ENCODE measurements at places on chromosomes 13 and 19. TPM values are rescaled to one million over a fixed set of nuclear protein-coding genes. Genes with fewer than 3 reads are reported as not detected.

GRCh38 chr13:20354722-20355121, 122.6 kb upstream of the GJB6 start:
- H3K36me3 ChIP-seq: no peaks in the 10 kb centered on the region
- H3K27me3 ChIP-seq: no peaks in the 10 kb centered on the region
- no peak overlapping the region for H3K4me3 ChIP-seq
- H3K27ac ChIP-seq: no peak overlapping the region
- H3K4me1 ChIP-seq: no peaks in the 10 kb centered on the region

- peak; percentile 96 for DNase-seq
- peaks cover 22% of the 10 kb centered on the region for H3K27me3 ChIP-seq
- no peak overlapping the region for H3K27ac ChIP-seq
- H3K4me3 ChIP-seq: peak overlapping the region; percentile 57
- no peaks in the 10 kb centered on the region for H3K4me1 ChIP-seq
- H3K36me3 ChIP-seq: no peaks in the 10 kb centered on the region
Measured at GRCh38 chr19:50835785-50836542, 2.6 kb upstream of the KLK15 start.

Gene KCNN1
- polyA plus RNA-seq: 3.6 TPM

DNA sequence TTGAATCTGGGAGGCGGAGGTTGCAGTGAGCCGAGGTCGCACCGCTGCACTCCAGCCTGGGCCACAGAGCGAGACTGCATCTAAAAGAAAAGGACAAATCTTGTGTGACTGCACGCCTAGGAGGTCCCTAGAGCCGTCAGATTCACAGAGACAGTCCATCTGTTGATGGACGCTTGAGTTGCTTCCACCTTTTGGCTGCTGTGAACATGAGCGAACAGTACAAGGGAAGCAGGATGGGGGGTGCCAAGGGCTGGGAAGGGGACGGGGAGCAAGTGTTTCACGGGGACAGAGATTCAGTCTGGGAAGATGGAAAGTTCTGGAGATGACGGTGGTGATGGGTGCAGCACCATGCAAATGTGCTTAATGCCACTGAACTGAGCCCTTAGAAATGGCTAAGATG, 78.7 kb downstream of the GNG7 start:
- DNase-seq: no peak
- H3K36me3 ChIP-seq: no peaks in the 10 kb centered on the region
- H3K4me3 ChIP-seq: no peak overlapping the region
- H3K4me1 ChIP-seq: peaks cover 8% of the 10 kb centered on the region
- H3K27ac ChIP-seq: no peak overlapping the region

DNA sequence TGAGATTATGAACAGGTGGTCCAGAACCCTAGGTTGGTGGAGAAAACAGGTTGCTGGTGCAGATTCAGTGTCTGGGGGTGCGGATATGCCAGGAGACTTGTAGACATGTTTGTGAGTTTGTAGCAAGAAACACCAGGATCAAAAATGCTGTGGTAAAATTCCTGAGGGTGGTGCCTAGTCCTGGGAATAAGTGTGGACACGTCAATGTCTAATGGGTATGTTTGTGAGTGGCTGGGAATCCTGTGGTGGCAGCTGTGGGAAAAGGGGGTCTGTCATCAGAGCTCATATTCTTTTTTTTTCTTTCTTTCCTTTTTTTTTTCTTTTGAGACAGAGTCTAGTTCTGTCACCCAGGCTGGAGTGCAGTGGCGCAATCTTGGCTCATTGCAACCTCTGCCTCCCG, 7.2 kb downstream of the ZNF708 start:
- no peak for DNase-seq
- H3K4me1 ChIP-seq: no peaks in the 10 kb centered on the region
- H3K27me3 ChIP-seq: no peaks in the 10 kb centered on the region
- no peak overlapping the region for H3K4me3 ChIP-seq

GRCh38 chr13:51225029-51225428, 2.8 kb downstream of the FAM124A start:
- H3K27ac ChIP-seq: no peak overlapping the region
- no peak overlapping the region for H3K4me3 ChIP-seq
- H3K27me3 ChIP-seq: 0 out of 2 replicates have a peak, but pooled peaks cover 7% of the 10 kb centered on the region
- no peaks in the 10 kb centered on the region for H3K36me3 ChIP-seq
- DNase-seq: no peak

DNA sequence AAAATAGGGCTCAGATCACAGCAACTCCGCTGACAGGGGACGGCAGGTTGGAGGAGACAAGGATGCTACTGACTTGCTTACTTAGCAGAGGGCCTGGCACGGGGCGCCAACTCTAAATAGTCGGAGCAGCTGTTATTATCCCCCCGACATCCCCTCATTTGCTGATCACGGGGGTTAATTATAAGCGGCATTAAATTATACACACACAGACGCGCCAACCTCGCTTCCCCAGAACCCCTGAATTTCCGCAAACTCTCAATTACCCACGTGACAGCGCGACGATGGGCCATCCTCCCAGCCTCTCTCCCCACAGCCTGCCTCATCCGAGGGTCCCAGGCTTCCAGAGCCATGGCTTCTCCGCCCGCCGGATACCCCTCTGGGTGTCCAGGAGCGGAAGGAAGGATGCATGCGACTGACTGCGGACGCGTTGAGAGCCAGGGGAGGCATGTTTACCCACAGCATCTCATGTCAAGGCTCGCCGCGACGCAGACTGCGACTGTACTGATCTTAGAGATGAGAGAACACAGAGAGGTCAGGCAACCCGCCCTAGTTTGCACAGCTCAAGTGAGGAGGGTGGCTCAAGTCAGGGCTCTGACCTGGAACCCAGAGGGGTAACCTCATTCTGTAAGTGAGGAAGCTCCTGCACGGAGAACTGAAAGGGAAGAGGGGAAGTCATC, 5.7 kb downstream of the PTPRS start:
- DNase-seq: no peak
- no peak overlapping the region for H3K4me3 ChIP-seq
- no peaks in the 10 kb centered on the region for H3K36me3 ChIP-seq
- no peak overlapping the region for H3K27ac ChIP-seq

GRCh38 chr13:111131611-111132010, 16.5 kb downstream of the ARHGEF7 start:
- no peak overlapping the region for H3K27ac ChIP-seq
- DNase-seq: no peak
- no peak overlapping the region for H3K4me3 ChIP-seq
- no peaks in the 10 kb centered on the region for H3K36me3 ChIP-seq

DNA sequence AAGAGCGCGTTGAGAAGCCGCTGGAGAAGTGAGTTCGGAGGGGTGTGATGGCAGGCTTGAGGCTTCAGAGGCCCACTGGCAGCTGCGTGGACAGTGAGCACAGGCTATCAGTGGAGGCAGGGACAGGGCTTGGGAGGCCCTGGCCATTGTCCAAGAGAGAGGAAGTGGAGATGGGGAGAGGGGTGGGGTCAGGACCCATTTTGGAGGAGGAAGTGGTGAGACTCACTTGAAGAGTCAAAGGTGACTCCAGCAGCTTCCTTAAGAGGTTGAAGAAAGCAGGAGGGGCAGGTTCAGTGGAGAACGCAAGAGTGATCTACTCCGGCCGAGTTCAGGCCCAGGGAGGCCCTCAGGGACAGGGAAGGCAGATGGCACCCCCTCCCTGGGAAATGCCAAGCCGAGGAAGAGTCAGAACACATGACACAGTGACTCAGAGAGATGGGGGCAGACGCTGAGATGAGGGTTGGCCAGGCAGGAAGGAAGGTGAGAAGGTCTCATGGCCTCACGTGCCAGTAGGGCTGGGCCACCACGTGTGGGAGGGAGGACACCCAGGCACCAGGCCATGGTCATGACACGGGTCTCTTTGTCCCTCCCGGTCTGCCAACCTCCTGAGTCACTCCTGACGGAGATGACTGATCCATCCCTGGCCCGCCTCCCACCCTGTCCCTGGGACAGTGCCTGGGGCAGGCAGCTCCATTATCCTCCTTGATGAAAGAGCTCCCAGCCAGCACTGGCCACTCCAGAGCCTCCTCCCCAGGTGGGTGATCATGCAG, 10.1 kb upstream of the CD22 start:
- DNase-seq: no peak
- H3K4me3 ChIP-seq: no peak overlapping the region
- no peak overlapping the region for H3K27ac ChIP-seq

Gene ATP4A
- polyA plus RNA-seq: not detected

All from SK-N-SH (cell line).